ENCODE measurements at places on chromosomes 1 and 21.
A peak's percentile ranks its signal among the peaks of the same experiment; 100 is the strongest.

DNA sequence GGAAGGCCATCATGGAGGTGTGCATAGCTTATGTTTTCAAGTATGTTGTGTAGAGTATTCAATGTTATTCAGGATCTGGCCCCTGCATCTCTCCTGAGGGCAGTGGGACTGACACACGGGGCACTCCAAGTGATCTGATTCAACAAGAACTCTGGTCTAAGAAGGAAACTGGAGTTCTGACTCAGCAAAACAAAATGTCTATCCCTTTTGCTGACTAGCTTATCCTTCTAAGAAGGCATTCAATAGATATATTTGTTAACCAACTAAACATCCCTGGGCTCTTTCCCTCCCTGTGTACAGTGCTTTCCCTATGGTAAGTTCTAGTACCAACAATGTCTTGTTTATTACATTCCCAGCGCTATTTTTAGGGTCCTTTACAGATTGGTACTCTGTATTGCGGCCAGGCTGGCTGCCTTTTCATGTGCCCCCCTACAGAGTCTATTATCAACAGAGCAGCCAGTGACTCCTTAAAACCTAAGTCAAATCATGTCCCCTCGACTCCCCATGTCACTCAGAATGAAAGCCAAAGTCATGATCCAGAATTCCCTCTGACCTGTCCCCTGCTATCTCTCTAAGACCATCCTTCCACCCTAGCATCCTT is 304.9 kb downstream of the KCNH1 start:
- peak; percentile 29 for DNase-seq

- DNase-seq = no peak
Measured at GRCh38 chr1:205004351-205004750, 38.7 kb upstream of the CNTN2 start.

DNA sequence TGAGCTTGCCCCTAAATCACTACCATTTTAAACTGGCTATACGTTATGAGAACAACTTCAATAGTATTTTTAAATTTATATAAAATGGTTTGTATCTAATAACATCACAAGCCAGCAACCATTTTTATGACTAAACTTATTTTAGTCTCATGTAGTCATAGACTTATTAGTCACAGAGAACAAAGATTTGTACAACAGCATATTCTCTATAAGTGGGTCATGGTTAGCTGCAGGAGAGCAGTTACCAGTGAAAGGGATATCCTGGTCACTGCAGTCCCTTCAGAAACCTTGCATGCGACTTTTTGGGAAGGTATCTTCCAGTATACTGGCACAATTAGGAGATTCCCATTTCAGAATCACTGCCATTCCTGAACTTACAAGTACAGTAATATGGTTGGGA is 90.0 kb downstream of the HFM1 start:
- no peak for DNase-seq

GRCh38 chr1:202798792-202799331 is 9.4 kb downstream of the KDM5B start:
- no peak for DNase-seq

GRCh38 chr1:150295476-150295875 is 1.8 kb downstream of the MRPS21 start:
- DNase-seq = no peak

DNA sequence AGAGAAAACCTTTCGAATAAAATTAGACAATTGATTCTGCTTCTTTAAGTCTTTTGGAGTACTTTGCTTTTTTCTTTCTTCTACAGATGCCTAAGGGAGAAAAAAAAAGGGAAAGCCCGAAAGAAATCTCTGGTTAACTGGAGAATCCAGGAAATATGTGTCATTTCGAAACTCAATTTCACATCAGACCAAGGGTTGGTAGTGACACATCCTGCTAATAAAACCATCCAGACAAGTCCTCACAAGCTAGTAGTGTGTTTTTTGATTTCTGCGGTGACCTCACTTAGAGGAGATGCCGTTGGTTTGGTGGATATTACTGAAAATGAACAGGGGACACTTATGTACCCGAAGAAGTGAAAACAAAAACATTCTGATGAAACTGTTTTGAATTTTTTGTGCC is 726.5 kb upstream of the ADAMTS5 start:
- no peak for DNase-seq

- DNase-seq = no peak
Measured at GRCh38 chr1:57839067-57839466, 415.2 kb upstream of the DAB1 start.

GRCh38 chr1:41447995-41448770 is 36.3 kb downstream of the EDN2 start:
- DNase-seq = no peak

GRCh38 chr1:65289449-65289848 is 19.9 kb upstream of the DNAJC6 start:
- no peak for DNase-seq

DNA sequence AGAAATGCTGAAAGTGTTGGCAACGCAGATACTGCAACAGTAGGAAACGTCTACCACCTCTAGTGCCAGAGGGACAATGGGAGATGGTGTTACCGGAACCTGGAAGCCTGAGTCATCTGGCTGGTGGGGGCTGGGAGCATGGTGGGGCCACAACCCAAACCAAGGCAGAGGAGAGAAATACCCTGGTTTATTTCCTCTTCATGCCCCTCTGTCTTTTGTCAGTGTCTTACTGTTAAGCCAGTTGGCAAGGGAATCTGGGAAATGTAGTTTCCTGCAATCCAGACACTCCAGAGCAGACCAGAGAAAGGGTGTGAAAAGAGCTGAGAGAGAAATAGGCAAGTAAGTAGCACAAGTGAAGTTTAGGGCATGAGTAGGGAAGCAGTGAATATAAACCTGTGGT is 14.8 kb downstream of the DNTTIP2 start:
- DNase-seq = no peak

DNA sequence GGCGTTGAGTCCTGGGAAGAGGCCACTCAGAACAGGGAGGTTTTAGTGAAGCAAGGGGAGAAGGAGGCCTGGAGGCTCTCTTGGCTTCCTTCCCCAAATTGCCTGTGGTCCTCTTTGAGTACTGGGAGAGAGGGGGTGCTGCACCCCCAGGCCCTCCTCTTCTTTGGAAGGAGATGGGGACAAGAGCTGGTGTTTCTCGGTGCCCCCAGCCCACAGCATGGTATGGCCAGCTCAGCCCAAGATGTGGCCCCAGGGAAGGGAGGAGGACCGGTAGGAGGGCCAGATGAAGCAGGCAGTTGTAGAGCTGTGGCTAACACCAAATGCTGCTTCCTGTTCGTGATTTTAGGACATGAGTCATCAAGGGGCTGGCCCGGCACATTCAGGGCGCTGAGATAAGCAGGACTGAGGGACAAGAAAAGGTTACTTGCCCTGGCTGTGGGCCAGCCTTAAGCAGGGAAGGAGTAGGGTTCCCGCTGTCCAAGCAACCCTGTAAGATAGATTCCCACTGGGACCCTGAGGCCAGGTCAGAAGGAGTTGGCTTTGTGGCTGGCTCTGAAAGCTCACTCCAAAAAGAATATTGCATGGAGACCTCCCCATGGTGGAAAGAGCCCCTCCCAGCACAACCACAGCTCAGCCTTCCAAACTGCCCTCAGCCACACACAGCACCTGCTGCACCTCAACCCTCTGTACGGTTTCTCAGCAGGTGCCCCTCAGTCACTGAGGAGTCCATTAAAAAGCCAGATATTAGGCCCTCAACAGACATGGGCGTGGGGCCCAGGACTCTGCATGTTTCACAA is 4.9 kb upstream of the TNFRSF1B start:
- DNase-seq = no peak

DNA sequence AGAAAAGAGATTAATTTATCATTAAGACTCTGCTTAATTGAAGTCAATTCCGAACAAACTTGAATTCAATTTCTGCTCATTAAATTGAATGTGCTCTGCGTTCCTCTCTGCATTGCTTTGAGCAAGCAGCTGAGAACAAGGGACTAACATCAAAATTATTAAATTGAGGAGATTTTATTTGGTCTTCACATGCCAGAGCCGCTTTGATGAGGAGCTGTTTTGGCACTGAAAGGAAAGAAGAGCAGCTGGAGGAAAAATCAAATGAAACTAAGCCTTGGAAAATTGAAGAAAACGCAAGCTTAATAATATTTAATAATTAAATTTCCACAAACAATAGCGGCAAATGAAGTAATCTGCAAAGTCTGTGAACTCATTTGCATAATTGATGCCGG is 222.0 kb upstream of the PKN2 start:
- DNase-seq = no peak

GRCh38 chr1:78972723-78973122 is 33.8 kb downstream of the ADGRL4 start:
- no peak for DNase-seq

- no peak for DNase-seq
Measured at GRCh38 chr1:202056644-202057334, 46.4 kb downstream of the ELF3 start.

GRCh38 chr1:43783096-43783670 is 75.8 kb downstream of the ST3GAL3 start:
- DNase-seq = no peak

- no peak for DNase-seq
Measured at GRCh38 chr1:211420389-211420788, 71.6 kb downstream of the RD3 start.

DNA sequence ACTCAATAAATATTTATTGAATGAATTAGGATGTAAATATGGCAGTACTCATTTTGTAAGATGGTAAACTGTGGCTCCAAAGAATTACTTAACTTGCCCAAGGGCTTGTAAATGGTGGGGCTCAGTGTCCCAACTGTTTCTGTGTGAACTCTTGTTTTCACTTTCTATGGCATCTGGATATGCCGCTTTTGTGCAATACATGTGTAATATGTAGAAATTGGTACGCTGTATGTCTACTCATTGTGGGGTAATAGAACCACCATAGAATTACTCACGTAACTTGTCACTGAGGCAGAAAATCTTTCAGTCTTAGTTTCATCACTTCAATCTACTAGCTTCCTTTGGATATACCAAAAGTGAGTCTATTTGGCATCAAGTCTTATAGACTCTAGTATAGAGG is 977 bp downstream of the PRPF3 start:
- DNase-seq = no peak

DNA sequence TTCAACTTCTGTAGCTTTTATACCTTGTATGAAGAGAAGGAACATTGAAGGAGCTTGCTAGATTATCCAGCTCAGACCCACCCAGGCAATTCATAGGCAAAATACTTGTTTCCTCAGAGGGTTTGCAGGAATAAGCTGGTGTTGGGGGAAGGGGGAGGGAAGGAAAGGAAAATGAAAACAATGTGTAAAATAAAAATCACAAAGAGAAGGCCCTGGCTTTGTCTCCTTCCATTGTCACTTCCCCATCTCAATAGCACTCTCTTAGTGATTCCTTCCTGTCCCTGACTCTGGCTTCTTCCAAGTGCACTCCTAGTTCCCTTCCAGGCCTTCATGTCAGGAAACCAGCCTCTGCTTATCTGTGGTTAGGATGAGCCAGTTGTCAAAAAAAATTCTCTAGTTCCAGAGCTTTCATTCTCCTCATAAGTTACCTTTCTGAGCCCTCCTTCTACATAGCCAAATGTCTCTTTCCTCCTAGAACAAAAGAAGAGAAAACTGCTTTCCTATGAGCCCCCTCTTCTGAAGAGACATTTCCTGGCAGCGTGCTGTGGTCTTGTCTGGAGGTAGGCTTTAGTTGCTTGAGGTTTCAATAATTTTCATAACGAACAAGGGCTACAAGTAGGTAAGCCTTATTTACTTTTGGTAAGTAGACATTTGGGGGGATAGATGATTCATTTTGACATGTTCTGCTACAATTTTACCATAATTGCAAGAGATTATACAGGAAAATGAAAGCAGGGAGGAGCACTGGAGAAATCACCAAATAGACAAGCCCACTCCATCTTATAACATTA is 45.7 kb downstream of the FASLG start:
- DNase-seq = no peak

- no peak for DNase-seq
Measured at GRCh38 chr1:219917281-219917680, 11.1 kb downstream of the SLC30A10 start.

DNA sequence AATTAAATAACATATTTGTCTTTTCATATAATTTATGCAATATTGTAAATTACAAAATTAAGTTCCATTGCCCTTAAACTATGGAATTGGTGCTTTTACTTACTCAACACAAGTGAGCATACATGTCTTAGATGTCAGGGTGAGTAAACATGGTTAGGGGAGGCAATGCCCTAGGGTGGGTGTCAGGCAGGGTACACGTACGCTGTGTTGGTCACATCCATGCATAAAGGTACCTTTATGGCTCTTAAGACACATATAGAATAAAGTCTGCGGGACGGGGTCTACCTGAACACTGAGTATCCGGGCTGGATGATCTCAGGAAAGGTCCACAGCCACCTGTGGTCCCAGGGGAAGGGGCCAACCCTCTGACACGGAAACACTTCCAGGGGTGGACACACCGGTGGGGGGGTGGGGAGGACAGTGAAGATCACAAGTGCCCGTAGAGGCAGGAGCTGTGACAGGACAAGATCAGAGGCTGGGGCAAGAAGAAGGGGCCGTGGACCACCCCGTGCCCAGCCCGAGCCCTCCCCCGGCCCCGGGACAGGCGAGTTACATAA is 720 bp downstream of the LIN9 start:
- no peak for DNase-seq

GRCh38 chr1:20552728-20553445 is 514 bp downstream of the FAM43B start:
- DNase-seq = no peak

DNA sequence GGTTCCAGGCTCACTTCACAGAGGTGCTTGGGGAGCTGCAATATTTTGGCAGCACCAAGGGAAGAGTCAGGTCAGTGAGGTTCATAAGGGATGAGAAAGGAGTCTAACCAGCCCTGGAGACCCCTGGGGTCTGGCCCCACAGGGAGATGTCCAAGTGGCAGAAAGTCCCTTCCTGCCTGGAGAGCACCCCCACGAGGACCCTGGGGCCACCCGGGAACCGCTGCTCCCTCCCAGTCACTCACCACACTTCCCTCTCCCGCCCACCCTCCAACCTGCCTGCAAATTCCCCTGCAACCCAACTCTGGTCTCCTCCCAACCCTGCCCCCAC is 6.5 kb upstream of the ITGB2 start:
- DNase-seq = no peak

GRCh38 chr1:29245876-29246275 is 9.6 kb downstream of the PTPRU start:
- DNase-seq = no peak

DNA sequence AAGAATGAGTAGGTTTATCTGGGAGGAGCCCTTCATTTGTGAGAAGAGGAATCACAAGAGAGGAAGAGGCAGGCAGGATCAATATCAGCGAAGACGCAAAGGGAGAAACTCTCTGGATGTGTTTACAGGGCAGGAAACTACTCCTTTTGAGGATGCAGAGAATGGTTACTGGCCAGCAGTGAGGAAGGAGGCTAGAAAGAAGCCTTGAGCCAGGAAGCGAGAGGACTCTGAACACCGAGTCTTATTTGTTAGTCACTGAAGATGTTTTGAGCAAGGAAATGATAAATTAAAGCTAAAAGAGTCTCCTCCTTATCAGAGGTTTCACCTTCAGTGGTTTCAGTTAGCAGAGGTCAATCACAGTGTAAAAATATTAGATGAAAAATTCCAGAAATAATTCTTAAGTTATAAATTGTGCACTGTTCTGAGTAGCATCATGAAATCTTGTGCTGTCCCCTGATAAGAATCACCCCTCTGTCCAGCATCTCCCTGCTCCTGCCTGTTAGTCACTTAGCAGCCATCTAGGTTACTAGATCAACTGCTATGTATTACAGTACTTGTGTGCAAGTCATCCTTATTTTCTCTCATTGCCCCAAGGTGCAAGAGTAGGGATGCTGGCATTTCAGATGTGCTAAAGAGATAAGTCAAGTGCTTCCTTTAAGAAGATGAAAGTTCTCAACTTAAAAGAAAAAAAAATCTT is 43.5 kb downstream of the WLS start:
- no peak for DNase-seq

- no peak for DNase-seq
Measured at GRCh38 chr1:58986996-58987767, 203.3 kb upstream of the JUN start.

All from cerebellar nuclear complex (tissue), 1 donor.